SW 1271 (cell line): ENCODE measurements at places on chromosomes 5 and 9.

- DNase-seq: no peak
Measured at GRCh38 chr5:102981957-102982635, 137.8 kb downstream of the GIN1 start.

- DNase-seq: no peak
Measured at GRCh38 chr9:11356067-11356466, 743.3 kb upstream of the PTPRD start.

DNA sequence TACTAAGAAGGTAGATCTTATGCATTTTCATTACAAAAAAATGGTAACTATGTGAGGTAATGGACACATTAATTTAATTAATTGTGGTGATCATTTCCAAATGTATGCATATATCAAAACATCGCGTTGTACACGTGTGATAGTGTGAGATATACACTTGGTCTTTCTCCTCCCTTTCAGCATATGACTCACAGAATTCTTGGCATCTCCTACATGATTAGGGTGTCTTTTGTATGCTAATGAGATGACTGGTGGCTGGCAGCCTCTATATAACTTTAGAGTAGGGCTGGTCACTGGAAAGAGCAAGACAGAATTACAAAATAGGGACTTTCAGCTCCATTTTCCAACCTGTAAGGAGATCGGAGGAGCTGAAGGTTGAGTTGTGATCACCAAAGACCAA is 1167.6 kb downstream of the CDH12 start:
- no peak for DNase-seq

- no peak for DNase-seq
Measured at GRCh38 chr5:103445426-103446035, 117.1 kb downstream of the NUDT12 start.

DNA sequence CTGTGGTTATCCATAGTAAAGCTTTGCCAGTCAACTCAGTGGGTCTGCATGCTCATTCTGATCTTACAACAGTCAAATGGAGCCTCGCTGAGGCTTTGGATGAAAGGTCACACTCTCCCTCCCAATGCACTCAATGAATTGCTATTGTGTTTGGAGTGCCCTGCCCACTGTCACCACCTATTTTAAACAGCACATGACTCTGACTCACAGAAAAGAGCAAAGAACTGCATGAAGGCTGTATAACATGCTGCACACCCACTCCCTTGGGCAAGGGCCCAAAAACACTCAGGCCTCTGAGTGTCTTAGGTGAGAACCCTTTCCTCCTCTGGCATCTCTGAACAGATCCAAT is 118.7 kb upstream of the CCDC112 start:
- DNase-seq: no peak

DNA sequence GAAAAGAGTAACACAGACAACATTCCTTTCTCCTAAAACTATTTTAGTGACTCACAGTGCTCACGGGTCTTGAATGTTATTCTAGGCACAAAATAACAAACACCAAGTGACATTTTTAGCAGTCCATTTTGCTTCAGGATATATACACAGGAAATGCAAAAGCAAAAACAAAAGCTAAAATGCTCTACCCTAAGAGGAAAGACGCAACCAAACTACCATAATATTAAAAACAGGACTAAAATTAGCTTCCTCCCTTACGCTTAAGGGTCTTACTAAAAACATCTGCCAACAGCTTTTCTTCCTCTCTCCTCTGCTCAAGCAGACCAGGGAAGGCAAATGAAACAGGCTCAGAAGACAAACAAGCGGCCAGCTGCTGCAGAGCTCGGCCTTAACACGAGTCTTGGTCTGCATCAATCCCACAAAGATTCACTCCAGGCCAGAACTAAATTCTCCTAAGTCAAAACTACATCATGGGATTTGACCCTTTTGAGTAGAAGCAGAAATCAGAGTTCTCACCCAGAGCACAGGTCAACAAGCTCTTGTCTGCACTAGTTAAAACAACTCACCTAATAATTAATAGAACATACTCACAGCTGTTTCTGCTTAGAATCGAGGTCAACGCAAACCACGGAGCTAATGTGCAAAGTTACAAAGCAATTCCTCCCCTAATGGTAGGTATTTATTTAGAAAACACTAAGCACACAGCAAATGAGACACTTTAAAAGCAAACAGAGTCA is 62.3 kb downstream of the RAPGEF1 start:
- DNase-seq: no peak

GRCh38 chr9:28938981-28939380 is 1365.7 kb upstream of the C9orf72 start:
- DNase-seq: no peak

- no peak for DNase-seq
Measured at GRCh38 chr5:154542581-154542980, 64.6 kb upstream of the HAND1 start.

DNA sequence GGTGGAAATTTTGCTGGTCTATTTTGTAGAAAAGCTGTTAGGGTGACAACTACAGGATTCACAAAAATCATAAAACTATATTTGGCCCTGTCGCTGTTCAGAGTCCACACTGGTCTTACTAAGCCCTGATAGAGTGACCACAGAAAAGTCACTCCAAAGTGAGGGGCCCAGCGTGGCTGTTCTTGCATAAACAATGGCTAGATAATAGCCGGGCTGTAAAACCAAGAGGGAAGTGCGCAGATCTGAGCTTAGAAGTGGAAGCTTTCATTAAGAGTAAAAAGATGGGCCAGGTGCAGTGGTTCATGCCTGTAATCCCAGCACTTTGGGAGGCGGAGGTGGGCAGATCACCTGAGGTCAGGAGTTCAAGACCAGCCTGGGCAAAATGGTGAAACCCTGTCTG is 15.5 kb upstream of the CTSL start:
- no peak for DNase-seq

GRCh38 chr9:33800886-33801285 is 5.5 kb downstream of the PRSS3 start:
- DNase-seq: no peak

DNA sequence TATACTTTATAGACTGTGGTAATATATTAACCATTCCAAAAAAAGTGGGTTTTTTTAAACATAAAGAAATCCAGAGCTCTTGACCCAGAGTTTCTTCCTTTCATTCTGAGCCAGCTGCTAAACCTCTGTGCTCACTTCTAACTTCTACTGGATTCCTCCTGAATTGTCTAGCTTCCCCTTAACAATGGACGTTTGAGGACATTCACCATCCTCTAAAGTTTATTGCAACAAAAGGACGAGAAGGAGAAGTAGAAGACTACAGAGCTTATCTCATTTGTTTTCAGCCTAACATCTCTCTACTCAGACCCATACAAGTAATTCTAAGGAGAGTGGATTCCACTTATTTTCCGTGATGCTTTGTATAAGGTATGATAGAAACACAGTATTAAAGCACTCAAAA is 284.2 kb downstream of the MAST4 start:
- no peak for DNase-seq
